ENCODE measurements at places on chromosomes 7 and 10. TPM values are rescaled to one million over a fixed set of nuclear protein-coding genes. Genes with fewer than 3 reads are reported as not detected.

DNA sequence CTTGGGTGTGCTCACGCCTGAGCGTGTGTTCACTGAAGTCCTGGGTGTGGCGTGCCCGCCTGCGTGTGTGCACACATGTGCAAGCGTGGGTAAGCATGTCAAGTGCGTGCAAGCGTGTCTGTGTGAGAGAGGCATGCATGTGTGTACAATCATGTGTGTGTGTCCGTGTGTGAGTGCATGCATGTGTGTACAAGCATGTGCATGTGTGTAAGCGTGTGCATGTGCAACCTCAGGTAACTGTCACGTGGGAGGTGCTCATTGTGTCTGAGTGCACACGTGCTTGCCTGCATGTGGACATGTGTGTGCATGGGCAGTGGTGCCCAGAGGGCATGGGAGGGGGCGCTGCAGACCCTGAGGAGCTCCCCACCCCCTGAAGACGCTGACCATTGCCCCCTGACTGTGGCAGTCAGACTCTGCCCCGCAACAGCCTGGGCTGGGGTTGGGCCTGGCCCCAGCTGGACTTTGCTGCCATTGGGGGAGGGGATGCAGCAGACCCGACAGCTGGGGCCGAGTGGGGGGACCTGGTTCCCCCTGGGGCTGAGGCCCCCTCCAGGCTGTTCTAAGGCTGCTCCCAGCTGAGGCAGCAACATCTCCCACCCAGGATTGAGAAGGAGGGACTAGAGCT lies 88.1 kb downstream of the UNCX start:
- DNase-seq: no peak

HTRA1 gene
- 30.8 TPM for total RNA-seq

OR2A12 gene
- not detected for total RNA-seq

DNA sequence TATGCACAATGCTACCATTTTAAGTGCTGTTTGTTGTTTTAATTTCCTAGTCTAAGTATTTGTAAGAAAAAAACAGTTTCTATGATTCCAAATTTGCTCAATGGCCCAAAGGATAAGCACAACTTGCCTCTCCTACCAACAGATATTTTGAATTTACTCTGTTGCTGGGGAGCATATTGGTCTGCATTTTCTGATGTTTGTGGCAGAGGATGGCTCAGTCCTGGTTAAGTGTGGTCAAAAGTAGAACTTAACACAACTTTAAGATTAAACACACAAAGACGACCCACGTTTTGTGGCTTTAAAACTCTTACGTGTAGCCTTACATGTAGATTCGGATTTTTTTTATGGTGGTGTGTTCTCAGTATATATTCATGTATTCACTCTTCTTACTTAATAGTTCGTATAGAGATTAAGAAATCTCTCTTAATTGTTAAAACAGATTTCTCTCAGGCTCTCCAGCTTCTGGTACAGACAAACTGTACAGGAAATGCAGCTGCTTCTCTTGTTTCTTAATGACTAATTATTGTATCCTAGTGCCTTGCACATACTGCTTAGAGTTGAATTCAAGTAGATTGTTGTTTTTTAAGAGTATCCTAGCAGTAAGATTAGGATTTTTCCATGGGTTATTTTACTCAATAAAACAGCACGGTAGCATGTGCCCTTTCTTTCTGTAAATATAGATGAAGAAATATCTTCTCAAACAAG lies 86.2 kb downstream of the GPR85 start:
- DNase-seq: no peak

CHN2 gene
- 4.2 TPM for total RNA-seq
